Frontal cortex (tissue), 4 donors: ENCODE measurements at places on chromosomes 11 and 22. TPM values are rescaled to one million over a fixed set of nuclear protein-coding genes. Genes with fewer than 3 reads are reported as not detected.

The ALDH3B2 gene
- total RNA-seq, result not detected

The LRRC75B gene
- total RNA-seq, result 8.2 TPM

The CEND1 gene
- total RNA-seq, result 7.3 TPM

The CCDC87 gene
- total RNA-seq, result 1.2 TPM

The ARHGAP20 gene
- 47.3 TPM for total RNA-seq

The CYTH4 gene
- total RNA-seq, result 2.9 TPM

The ARL2 gene
- 50.5 TPM for total RNA-seq

The DBX1 gene
- not detected for total RNA-seq

The PANX2 gene
- 2.0 TPM for total RNA-seq

The KREMEN1 gene
- total RNA-seq, result 6.9 TPM

The B4GALNT4 gene
- 88.9 TPM for total RNA-seq

The POLD4 gene
- total RNA-seq, result 3.7 TPM

The MIF gene
- 128 TPM for total RNA-seq

The MAPK8IP2 gene
- total RNA-seq, result 60.3 TPM

The RTN4R gene
- total RNA-seq, result 10.2 TPM

The TMPRSS6 gene
- not detected for total RNA-seq

The FZD4 gene
- total RNA-seq, result 19.6 TPM

The MUC15 gene
- total RNA-seq, result not detected

The CTSD gene
- total RNA-seq, result 22.0 TPM

The OR2AG2 gene
- 0.41 TPM for total RNA-seq

The CAVIN3 gene
- 7.3 TPM for total RNA-seq

The SLC7A4 gene
- 2.0 TPM for total RNA-seq

The KIRREL3 gene
- 26.5 TPM for total RNA-seq

The NXPE1 gene
- not detected for total RNA-seq

The GAL3ST1 gene
- total RNA-seq, result 1.2 TPM

The GSTT2B gene
- 2.0 TPM for total RNA-seq

The OR6A2 gene
- 0.41 TPM for total RNA-seq

The CPT1B gene
- 5.7 TPM for total RNA-seq

The TUB gene
- total RNA-seq, result 83.2 TPM

The GPR83 gene
- total RNA-seq, result 1.2 TPM

The IFITM1 gene
- total RNA-seq, result 6.9 TPM

The CCDC86 gene
- total RNA-seq, result 2.9 TPM

The JAM3 gene
- total RNA-seq, result 39.5 TPM

The GGTLC3 gene
- total RNA-seq, result not detected

The SPINDOC gene
- 13.0 TPM for total RNA-seq

The KIF18A gene
- total RNA-seq, result 4.9 TPM

The C11orf97 gene
- total RNA-seq, result not detected

The CLTCL1 gene
- total RNA-seq, result 9.8 TPM

The ISX gene
- not detected for total RNA-seq
